HCEC 1CT (cell line): ENCODE measurements at places on chromosomes 12 and 14.
A peak's percentile ranks its signal among the peaks of the same experiment; 100 is the strongest.

DNA sequence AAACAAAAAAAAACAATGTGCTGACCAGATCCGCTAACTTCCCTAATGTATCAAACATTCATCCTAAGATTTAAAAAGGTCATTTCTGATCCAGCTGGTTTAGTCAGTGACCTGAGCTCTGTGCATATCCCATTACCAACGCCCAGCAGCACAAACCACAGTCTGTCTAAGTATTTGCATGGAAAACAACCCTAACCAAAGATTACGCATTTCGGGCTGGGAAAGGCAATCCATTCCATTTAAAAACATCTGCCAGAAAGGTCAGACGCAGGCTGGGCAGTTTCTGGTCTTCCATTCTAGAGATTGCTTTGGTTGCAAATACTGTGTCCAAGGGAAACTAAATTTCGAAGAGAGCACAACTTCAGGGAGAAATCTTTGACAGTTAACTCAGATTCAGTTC, 234.9 kb downstream of the FLRT2 start:
- no peak for DNase-seq

DNA sequence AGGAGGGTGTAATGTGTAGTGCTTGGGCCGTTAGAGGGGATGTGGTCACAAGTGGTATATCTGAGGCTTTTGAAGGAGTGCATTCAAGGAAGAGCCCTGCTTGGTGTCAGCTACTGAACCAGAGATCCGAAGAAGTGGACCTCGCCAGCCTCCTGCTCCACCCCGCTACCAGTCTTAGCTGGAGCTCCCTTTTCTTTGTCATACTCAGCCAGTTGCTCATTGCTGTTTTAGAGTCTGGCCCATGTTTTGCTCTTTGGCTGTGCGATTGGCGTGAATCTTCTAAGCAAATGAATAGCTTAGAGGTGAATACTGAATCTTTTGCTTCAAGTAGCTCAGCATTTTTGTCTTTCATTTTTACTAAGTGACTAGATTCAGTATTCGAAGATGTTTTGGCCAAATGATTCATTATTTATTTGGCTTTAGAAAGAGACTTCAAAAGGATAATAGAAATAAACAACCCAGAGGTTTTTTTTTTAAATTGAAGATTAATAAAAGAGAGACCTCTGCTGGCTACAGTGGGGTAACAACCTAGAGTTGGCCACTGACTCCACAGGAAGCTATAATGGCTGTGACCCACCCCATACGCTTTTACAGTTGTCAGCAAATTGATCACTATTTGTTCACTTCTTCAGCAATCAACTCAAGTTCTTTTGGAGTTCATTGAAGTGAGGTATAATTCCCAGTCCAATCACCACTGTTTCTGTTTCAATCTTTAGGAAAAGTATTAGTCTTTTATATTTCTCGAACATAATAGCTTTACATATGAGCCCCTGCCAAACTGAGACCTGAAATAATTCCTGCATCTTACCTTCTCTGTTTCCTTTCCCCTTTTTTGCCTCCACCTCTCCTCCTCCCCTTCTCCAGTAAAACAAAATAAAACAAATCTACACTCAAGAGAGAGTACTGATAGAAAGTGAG, 19.9 kb downstream of the CDKN1B start:
- peak; percentile 78 for DNase-seq

DNA sequence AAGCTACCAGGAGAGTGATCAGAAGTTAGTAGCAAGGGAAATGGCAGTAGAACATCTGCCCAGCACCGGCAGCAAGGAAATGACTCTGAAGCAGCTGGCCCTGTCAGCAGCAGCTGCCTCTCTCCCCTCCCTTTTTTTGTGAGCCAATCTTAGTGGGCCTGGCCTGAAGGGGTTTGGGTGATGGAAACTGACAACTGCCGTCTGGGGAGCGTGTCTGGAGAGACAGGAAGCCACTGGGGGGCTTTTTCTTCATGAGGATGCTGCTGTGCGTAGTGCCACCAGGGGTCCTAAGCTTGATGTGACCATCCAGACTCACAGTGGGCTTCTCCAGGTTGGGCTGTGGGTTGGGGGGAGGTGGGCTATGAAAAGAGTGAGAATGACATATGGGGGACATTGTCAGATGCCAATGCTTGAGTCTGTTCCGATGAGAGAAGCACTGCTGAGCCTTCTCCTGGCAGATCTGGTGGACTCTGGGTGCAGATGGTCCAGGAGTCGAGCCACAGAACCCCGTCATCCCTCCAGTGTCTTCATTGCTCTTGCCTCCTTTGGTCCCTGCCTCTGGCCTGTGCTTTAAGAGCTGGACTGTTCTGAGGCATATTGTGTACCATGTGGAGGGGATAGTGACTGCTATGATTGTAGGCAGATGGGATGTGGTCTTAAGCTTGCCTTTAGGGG, 87.6 kb upstream of the HIF1A start:
- DNase-seq = no peak

- no peak for DNase-seq
These were observed 11.8 kb downstream of the USP30 start for GRCh38 chr12:109064143-109064542.

- DNase-seq = no peak
These were observed 2.4 kb downstream of the CCDC177 start for GRCh38 chr14:69572030-69572840.

GRCh38 chr14:53010193-53011040, 59.6 kb upstream of the FERMT2 start:
- peak; percentile 5 for DNase-seq
